ENCODE measurements at places on chromosomes 2 and 18. TPM values are rescaled to one million over a fixed set of nuclear protein-coding genes. Genes with fewer than 3 reads are reported as not detected.

DNA sequence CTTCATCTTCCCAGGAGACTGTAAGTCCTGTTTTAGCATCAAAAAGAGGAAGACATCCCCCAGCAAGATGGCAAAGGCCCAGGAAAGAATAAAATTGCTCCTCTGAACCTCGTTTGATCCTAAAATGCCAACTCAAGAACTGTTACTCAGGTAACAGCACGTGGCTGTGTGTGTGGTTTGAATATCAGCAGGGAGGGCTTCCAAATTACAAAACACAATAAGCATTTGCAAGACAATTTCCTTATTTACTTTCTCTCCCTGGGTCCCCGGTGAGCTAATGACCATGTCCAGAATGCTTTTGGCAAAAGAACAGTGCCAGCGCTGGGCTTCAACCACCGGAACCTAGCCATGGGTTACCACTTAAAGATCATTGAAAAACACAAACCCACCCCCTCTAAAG lies 163.6 kb downstream of the C1D start:
- DNase-seq, result no peak

GRCh38 chr2:33275689-33276444 lies 200.6 kb upstream of the RASGRP3 start:
- no peak for DNase-seq

The LIMS3 gene
- total RNA-seq, result 1.3 TPM

DNA sequence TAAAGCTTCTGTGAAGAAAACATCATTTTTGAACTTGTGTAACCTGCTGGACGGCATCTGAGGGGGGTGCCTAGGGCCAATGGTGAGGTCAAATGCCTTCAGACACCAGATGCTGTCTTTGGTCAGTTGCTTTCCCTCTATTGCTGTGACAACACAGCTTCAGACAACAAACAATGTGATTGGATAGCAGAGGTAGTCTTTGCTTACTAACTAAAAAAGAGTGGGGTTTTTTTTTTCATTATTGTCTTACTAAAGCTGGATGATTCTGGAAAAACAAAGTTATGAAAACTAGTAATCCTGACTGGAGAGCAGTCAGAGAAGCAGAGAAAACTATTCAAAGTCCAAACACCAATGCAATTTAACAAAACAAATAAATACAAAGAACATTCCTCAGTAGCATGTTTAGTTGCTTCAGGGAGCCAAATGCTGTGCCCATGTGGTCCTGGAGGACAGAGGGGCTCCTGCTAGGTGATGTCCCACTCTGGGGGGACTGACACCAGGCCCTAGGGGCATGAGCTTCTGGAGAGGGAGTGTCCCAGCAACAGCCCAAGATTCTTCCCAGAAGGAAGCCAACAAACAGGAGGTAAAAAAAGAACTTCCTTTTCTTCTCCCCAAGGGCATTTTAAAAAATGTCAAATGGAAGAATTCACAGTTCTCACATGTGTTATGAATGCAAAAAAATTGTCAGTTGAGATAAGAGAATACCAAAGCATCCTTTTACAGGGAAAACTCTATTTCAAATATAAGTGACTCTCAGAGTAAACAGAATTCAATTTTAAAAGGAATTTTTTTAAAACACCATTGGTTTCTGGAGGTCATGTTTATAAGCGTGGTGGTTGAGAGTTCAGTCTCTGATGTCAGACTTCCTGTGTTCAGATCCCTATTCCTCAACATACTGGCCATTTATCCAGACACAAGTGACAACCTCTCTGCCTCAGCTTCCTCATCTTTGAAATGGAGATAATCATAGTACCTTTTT lies 181.1 kb upstream of the PGAP1 start:
- DNase-seq, result no peak

- DNase-seq, result no peak
Observed at GRCh38 chr18:58813105-58813504, 51.6 kb upstream of the ZNF532 start.

- DNase-seq, result no peak
Observed at GRCh38 chr2:38430597-38431207, 53.6 kb upstream of the ATL2 start.

The TMEM200C gene
- total RNA-seq, result not detected

- no peak for DNase-seq
Observed at GRCh38 chr2:23221236-23221635, 163.7 kb upstream of the KLHL29 start.

The CCDC148 gene
- total RNA-seq, result not detected

DNA sequence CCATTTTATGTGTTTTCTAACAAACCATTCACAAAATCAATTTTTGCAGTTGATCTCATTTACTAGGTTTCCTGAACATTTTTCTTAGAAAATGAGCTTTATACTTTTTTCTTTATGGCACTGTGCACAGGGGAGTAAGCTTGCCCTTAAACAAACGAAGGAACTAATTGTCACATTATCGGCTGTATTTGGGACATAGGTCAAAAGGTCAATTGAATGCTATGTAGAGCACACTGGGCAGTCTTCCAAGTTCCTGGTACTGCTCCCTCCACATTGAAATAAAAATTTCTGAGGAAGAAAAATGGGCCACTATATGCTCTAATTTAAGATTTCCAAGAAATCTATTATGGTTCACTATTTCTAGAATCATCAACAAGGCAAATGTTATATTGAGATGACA lies 93.6 kb upstream of the TMEFF2 start:
- DNase-seq, result no peak

DNA sequence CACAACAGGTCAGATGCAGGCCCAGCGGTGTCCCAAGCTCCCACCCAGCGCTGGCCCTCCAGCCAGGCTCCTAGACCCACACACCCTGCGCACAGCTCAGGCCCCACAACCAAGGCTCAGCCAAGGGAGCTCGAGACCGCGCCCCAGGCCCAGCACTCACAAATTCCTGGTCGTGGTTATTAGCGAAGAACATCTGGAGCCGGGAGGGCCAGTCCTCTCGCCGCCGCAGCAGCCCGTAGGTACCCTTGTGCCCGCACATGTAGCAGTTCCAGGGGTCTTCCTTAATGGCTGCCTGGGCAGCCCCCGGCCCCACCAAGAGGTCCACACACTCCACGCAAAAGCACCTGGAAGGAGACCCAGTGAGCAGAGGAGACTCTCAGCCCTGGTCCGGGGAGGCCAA lies 75.6 kb upstream of the POMC start:
- no peak for DNase-seq

The GALR1 gene
- not detected for total RNA-seq

The TUBB8B gene
- not detected for total RNA-seq

DNA sequence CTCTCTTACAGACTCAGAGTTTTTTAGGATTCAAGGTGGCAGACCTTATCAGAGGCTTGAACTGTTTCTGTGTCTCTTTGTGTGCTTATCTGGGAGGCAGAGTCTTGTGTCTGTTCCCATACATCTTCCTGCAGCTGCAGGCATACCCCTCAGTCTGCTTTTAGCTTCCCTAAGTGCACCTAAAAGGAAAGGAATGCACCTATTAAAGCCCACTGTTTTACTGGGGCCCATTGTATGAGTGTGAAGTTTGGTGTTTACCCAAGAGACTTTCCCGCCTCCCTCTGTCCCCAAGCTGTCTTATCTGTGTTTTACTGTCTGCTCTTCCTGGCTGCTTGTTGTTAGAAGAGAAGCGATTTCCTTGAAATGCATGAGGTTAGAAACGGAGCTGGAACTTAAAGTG lies 1757.3 kb upstream of the PIK3C3 start:
- no peak for DNase-seq

- DNase-seq, result no peak
Observed at GRCh38 chr2:45833301-45833967, 182.0 kb downstream of the PRKCE start.

- no peak for DNase-seq
Observed at GRCh38 chr2:58614219-58614618, 373.1 kb upstream of the FANCL start.

The ECEL1 gene
- not detected for total RNA-seq

DNA sequence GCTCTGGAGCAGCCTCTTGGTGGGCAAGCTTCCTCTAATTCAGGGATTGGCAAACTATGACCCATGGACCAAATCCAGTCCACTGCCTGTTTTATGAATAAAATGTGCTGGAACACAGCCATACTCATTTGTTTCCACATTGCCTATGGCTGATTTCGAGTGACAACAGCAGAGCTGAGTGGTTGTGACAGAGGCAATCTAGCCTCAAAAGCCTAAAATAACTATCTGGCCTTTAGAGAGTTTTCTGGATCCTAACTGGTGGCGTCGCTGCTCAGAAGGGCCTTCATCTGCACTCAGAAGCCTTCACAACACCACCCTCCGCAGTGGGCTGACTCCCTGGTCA lies 147.1 kb downstream of the CCBE1 start:
- no peak for DNase-seq

DNA sequence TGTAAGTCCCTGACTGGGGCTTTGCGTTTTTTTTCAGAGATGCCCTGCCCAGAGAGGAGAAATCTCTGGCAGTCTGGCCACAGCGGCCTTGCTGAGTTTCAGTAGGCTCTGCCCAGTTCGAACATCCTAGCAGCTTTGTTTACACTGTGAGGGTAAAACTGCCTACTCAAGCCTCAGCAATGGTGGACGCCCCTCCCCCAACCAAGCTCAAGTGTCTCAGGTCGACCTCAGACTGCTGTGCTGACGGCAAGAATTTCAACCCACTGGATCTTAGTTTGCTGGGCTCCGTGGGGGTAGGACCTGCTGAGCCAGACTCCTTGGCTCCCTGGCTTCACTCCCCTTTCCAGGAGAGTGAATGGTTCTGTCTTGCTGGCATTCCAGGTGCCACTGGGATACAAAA lies 31.7 kb downstream of the L3MBTL4 start:
- DNase-seq, result no peak

- peak; percentile 24 for DNase-seq
Observed at GRCh38 chr18:35616664-35617423, 35.3 kb downstream of the GALNT1 start.

GRCh38 chr2:32235315-32235714 lies 29.4 kb downstream of the NLRC4 start:
- DNase-seq, result no peak

The ZNF519 gene
- total RNA-seq, result 10.6 TPM

GRCh38 chr18:62720766-62721613 lies 5.6 kb downstream of the PHLPP1 start:
- no peak for DNase-seq

- DNase-seq, result no peak
Observed at GRCh38 chr2:40465-40864, 5.8 kb downstream of the FAM110C start.

GRCh38 chr2:112004253-112004645 lies 50.8 kb upstream of the TMEM87B start:
- no peak for DNase-seq

- no peak for DNase-seq
Observed at GRCh38 chr2:232592772-232593395, 40.5 kb upstream of the EFHD1 start.

GRCh38 chr2:37324536-37324785 lies 172 bp downstream of the PRKD3 start:
- DNase-seq, result no peak

DNA sequence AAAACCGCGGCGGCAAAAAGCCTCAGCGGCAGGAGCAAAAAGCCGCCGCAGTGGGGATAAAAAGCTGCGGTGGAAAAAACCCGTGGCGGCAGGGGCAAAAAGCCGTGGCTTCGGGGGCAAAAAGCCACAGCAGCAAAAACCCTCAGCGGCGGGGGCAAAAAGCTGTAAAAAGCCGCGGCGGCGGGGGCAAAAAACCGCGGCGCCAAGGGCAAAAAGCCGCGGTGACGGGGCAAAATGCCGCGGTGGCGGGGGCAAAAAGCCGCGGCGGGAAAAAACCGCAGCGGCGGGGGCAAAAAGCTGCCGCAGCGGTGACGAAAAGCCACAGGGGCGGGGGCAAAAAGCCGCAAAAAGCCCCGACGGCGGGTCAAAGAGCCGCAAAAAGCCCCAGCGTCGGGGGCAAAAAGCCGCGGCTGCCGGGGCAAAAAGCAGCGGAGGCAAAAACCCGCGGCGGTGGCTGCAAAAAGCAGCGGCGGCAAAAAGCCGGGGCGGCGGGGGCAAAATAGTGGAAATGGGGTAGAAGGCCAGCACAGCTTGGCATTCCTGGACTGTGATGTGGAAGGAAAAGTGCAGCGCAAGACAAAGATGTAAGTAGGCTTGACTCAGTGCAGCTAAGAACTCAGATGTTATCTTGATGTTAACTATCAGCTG lies 151.8 kb downstream of the ANKRD30BL start:
- DNase-seq, result no peak

The DNER gene
- total RNA-seq, result 0.22 TPM

The KLF7 gene
- 38.1 TPM for total RNA-seq

The PCARE gene
- not detected for total RNA-seq

- DNase-seq, result no peak
Observed at GRCh38 chr18:70072678-70073077, 125.0 kb upstream of the CD226 start.

DNA sequence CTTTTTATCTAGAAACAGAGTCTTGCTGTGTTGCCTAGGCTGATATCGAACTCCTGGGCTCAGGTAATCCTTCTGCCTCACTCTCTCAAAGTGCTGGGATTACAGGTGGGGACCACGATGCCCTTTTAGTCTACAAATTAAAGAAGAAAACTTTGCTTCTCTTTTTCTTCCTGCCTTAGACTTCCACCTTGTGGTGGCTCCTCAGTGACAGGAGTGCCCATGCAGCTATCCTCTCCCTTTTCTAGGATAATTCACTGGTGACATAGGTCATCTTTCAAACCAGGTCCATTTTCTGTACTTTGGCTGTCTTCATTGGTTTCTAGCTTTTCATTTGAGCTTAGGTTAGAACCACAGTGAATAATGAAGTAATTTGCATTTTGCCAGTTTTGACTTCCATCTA lies 13.6 kb downstream of the DCAF17 start:
- no peak for DNase-seq

The RPL37A gene
- total RNA-seq, result 3,101 TPM

The LCLAT1 gene
- 6.7 TPM for total RNA-seq

The KIF5C gene
- total RNA-seq, result 41.6 TPM

DNA sequence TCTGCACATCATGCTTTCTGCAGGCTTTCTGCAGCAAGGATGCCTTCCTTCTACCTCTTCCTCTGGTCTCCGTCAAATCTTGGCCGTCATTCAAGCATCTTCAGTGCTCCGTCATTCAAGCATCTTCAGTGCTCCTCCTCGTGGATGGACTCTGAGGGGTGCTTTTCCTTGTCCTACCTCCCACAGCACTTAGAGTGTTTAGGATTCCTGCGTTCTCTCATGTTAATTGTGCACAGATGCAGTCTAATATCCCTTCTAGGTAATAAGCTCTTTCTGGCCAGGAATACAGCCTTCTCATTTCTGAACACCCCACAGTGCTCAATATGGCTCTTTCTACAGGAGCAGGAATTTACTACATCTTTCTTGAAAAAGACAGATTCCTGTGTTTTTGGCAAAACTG lies 59.8 kb downstream of the ZNF236 start:
- DNase-seq, result no peak

The NXPH2 gene
- total RNA-seq, result not detected

The SS18 gene
- 51.8 TPM for total RNA-seq

The PGAP1 gene
- 17.7 TPM for total RNA-seq
